Activated T-cell treated with anti-CD3 and anti-CD28 coated beads for 4 hours (primary cell): ENCODE measurements at places on chromosomes 1 and 21.

DNA sequence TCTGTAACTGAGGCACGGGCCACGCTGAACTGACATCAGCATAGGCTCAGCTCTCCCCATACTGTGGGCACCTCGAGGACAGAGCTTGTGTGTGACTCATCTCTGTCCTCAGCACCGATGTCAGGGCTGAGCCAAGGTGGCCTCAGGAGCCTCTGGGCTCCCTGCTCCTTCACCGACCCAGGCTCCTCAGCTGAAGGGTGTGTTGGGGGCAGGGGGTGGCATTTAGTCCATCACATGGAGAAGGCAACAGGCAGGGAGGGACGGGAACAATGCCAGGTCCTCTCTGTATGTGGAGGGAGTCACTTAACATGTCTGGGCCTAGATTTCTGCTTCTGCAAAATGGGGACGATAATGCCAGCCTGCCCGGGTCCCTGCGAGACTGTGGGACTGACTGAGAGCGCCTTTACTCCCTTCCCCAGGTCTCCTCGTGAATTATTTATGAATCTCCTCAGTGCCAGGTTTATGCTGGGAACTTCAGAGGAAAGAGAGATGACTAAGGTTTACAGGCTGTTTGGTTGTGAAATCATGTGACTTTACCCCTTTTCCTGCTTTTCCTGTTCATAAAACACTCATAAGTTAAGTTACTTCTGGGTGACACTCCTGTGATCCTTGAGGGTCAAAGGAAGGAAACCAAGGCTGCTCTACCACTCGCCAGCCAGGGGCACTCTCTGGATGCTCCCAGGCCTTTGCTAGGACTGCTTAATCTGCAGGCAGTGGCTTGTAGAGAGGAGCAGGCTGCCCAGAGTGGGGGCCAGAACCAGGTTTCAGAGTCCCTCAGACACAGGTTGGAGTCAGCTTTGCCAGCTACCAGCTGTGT lies 16.2 kb downstream of the TTC39A start:
- DNase-seq = no peak

DNA sequence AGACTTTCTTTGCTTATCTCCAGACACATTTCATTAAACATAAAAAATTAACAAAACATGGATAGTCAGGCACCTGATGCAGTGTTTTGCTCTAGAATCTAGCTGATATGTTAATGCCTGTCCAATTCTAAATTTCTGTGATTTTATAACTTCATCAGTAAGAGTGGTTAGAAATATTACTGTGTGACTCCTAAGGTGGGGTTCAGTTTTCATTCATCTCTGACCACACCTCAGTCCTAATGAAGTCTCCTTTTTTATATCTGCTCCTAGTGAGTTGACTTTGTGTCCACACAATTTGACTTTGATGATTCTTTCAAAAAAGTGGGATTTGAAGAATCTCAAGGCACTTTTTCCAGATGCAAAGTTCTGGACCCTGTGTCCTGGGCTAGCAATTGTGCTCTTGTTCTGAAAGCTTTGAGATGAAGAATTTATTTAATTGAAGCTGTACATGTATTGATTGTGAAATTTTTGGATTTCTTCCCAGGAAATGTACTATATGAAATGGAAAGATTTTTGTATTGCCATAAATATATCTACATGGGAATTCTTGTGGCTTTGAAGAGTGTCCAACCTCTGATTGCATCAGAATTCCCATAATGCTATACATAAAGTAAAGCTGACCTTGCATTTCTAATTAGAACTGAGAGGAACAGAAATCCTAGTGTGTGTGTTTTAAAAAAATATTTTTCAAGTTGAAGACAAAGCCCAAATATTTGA lies 111.2 kb downstream of the GIPC2 start:
- no peak for DNase-seq

- DNase-seq = no peak
Measured at GRCh38 chr1:172002725-172003345, 161.5 kb downstream of the DNM3 start.

DNA sequence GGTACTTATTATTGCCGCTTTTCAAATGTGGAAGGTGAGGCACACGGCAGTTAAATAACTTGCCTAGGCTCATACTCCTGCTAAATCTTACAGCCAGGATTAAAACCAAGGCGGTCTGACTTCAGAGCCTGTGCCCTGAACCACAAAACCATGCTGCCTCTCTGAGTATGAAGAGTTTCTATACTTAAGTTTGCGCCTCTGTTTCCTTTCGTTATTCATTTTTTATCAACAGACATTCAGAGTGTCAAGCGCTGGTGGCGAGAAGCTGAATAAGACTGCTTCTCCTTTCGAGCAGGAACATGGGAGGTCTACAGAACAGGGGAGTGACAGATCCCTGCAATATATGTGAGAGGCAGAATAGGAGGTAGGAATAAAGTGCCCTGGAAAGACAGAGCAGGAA lies 96.0 kb upstream of the DUSP10 start:
- DNase-seq = no peak

DNA sequence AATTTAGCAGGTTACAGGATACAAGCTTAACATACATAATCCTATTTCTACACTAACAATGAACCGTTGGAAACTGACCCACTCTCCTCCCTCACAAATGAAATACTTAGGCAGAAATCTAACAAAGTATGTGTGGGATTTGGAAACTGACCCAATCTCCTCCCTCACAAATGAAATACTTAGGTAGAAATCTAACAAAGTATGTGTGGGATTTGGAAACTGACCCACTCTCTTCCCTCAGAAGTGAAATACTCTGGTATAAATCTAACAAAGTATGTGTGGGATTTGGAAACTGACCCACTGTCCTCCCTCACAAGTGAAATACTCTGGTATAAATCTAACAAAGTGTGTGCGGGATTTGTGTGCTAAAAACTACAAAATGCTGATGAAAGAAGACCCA lies 60.3 kb downstream of the TRAF5 start:
- DNase-seq = no peak

GRCh38 chr1:19710825-19711611 lies 46.3 kb downstream of the HTR6 start:
- DNase-seq = no peak

GRCh38 chr1:241640149-241640866 lies at the start of the genes CHML and OPN3:
TSS of gene CHML (minus strand) at chr1:241640369. CDS start at chr1:241635766, 4,603 bp downstream.
TSS of gene OPN3 (minus strand) at chr1:241640369. CDS start at chr1:241640254, 115 bp downstream.
- DNase-seq = peak; percentile 88

DNA sequence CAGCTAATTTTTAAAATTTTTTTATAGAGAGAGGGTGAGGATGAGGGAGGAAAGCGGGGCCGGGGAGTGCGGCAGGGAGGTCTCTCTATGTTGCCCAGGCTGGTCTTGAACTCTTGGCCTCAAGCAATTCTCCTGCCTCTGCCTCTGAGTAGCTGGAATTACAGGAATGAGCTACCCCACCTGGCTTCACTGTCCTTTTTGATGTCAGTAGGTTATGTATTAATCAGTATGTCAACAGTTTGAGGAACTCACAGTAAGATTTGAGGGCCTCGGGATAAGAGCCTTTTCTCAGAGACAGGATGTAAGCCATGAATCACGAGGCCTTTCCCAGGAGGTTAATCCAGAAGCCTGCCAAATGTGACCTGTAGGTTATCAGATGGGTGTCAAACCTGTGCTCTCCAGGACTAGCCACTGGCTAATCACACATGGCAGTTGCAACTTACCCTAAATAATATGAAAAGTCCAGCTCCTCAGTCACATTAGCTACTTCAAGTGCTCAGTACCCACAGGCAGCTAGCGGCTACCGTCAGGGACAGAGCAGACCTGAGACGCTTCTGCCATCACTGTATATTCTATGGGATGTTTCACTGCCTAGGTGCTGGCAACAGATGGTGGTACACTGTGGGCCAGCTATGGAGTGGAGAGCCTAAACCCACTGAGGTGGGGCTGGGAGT lies 33.1 kb downstream of the TRIM67 start:
- no peak for DNase-seq

DNA sequence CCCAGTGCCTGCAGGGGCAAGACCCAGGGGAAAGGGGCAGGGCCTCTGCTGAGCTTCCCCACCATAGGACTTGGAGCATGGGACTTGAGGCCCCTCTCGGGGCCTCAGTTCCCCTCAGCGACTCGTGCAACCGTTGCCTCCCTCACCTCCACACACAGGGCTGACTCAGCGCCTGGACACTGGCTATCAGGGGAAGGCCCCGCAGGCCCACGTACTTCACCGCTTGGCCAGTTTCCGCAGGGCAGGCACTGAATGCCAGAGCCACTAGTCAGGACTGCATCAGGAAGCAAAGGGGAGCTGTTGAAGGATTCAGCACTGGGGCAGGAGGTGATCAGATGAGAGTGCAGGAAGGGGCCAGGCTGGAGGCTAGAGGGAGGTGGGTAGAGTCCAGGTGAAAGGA lies 15.5 kb upstream of the FAM131C start:
- DNase-seq = no peak

GRCh38 chr1:64524614-64525013 lies 54.7 kb downstream of the CACHD1 start:
- no peak for DNase-seq

DNA sequence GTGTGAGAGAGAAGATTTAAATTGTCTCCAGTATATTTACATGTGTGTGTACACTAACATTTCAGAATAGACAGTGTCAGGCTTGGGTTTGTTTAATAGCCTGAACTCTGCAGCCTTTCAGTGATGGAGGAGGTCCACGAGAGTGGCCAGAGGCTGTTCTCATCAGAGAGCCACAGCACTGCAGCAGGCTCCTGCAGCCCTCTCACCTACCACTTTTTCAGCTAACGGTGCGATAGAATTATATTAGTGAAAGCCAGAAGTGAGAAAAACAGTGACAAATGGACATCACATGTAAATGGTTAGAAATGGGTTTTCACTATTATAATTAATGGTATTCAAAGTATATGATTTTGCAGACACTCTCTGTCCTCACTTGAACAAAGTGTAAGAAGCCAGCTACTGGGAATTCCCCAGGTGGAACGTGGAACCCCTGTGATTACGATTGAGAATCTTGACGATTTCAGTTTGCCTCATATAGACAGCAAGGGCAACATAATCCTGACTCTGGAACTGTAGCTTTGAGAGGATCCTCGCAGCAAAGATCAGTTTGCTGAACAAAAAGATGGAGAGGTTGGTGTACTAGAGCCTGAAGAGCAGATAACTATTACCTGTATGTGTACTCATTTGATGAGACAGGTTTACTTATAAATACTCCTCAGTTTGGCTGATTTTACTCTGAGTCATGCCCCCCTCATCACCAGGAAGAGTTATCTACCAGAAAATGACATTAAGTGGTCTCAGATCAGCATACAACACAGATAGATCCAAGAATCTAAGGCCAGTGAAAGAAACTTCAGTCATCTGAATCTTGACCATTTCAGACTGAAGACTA lies 31.4 kb downstream of the IFI16 start:
- DNase-seq = no peak

GRCh38 chr1:221701570-221702186 lies 40.2 kb downstream of the DUSP10 start:
- no peak for DNase-seq

DNA sequence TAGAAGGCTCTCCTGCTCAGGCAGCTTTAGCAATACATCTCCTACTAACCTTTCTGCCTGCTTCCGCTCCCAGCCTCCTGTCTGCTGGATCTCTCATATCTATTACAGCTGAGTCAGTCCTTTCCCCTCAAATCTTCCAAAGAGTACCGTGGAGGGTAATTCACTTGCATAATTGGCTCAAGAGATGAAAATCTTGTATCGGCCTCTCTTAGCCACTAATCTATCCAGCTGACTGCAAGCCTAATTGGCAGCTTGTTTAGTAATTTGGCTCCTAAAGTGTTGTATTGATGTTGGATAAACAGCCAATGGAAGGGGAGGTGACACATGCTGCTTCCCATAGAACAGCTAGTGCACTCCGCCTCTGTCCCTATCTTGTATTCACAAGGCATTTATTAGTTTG lies 195.7 kb downstream of the GPATCH2 start:
- no peak for DNase-seq

DNA sequence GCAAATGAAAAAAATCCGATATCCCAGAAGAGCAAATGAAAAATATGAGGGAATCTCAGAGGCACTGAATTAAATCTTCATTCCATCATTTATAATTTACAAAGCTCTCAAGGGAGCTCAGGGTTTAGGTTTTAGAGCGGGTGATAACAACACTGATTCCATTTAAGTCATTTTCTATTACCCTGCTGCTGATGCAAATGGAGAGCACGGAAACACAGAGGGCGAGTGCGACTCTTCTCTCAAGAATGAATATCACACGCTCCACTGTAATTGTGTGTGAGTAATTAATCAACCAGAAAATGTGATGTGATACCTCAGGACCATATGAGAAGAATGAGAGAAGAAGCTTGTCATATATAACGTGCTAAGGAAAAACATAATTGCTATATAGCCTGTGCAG lies 22.7 kb downstream of the CHML start:
- DNase-seq = no peak

DNA sequence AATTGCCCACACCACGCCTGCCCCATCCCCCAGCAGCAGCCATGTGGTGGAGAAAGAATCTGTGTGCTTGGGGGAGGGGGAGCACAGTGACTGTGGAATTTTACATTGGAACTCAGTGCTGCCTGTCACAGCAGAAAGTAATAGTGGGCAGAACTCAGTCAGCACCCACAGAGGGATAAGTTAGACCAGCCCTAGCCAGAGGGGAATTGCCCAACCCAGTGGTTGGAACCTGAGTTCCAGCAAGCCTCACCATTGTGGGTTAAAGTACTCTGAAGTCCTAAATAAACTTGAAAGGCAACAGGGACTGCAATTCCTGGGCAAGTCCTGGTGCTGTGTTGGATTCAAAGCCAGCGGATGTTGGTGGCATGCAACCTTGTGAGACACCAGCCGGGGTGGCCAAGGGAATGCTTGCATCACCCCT lies 88.8 kb downstream of the MRPL39 start:
- no peak for DNase-seq

DNA sequence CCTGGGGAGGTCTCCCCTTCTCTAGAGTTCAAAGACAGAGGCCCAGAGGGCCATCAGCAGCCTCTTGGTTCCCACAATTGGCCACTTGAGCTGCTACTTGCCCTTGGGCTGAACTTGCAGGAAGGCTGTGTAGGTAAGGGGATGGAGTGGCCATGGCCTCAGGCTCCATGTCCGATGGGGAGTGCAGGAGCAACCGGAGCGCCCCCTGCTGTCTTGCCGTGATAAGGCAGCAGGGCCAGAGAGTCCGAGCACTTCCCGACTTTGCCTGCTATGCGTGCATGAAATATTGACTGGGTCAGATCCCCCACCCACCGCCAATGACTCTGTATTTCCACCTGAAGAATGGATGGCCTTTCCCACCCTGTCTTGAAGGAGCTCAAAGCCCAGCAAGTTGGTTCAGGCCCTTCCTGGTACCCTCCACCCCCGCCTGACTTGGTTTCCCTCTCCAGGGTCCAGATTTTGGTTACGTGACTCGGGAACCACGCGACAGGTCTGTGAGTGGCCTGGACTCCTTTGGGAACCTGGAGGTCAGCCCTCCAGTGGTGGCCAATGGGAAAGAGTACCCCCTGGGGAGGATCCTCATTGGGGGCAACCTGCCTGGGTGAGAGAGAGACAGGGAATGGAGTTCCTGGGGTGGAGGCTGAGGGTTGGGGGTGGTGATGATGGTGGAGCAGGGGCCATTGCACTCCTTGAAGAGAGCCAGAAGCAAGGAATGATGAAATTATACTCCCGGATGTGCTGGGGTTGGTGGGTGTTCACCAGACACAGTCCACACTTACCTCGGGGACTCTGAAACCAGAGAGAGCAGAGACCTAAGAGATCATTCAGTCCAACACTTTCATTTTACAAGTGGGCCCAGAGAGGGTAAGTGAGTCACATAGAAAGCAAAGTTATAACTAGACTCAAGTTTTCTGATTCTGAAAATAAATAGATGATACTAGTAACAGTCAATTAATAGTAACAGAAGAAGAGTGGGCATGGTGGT lies 25.6 kb downstream of the PADI3 start:
- no peak for DNase-seq
